ENCODE measurements at places on chromosomes 2 and 18. TPM values are rescaled to one million over a fixed set of nuclear protein-coding genes. Genes with fewer than 3 reads are reported as not detected.

The TPO gene
- not detected for total RNA-seq

The SERPINB2 gene
- not detected for total RNA-seq

The APLF gene
- total RNA-seq, result 2.6 TPM

DNA sequence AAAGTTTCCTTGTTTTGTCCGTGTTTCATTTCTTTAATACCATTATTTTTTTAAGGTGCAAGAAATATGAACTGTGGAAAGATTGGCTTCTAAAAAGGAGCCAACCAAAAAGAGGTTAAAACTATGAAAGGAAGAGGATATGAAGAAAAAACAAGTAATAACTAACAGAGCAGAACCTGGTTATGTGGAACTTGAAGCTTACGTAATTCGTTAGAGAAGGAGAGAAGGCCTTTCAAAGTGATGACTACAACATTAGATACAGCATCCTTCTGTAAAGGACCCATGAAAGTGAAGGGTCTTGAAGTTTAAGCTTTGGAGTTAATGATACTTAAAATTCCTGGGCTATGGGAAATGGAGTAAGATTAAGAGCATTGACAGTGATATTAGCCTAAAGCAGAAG lies 84.5 kb downstream of the ANKRD12 start:
- no peak for DNase-seq

- DNase-seq, result no peak
These were observed 289.8 kb downstream of the ALPK2 start for GRCh38 chr18:58338961-58339592.

DNA sequence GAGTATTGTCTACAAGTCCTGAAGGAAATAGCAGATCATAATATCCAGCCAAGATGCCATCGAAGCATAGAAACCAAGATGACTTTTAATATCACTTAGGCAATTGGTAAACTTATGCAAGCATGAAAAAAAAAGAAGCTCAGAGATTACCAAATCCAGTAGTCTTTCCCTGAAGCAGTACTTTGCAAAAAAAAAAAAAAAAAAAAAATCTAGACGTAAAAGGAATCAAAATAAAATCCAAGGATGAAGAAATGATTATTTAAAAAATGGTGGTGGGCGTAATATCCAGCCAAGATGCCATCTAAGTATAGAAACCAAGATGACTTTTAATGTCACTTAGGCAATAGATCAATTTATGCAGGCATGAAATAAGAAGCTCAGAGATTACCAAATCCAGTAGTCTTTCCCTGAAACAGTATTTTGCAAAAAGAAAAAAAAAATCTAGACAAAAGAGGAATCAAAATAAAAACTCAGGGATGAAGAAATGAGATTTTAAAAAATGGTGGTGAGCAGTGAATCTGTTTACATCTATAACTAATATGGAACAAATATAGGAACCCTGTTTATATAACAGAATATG lies 108.8 kb downstream of the GYPC start:
- no peak for DNase-seq

DNA sequence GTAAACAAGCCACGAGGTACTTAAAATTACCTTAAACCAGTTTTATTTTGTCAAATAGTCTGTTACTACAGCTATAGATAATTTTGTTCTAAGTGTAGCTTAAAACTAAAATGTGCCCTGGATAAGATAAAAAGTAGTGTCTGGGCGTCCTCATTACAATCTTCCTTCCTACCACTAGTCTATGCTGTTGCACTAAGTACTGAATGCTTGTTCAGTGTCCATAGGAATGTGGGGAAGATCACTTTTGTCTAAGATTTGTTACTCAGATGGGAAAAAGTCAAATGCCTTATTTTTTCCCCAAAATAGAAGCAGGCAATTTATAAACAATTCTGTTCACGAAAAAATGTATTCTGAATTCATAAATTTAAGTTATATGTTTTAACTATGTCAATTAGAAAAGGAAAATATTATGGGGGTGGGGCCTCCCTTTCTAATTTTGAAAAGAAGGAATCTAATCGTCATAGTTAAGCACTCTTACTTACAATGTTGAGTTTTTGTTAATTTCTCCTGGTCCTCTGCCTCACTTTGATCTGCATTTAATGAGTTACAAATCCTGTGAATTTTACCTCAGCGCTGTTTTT lies 140.4 kb upstream of the VRK2 start:
- DNase-seq, result no peak

- DNase-seq, result no peak
These were observed 62.0 kb downstream of the MTCL1 start for GRCh38 chr18:8767340-8767739.

- no peak for DNase-seq
These were observed 16.5 kb downstream of the SUMO1 start for GRCh38 chr2:202221873-202222272.

- peak; percentile 69 for DNase-seq
These were observed 128.5 kb downstream of the RAPGEF4 start for GRCh38 chr2:172864182-172864581.

DNA sequence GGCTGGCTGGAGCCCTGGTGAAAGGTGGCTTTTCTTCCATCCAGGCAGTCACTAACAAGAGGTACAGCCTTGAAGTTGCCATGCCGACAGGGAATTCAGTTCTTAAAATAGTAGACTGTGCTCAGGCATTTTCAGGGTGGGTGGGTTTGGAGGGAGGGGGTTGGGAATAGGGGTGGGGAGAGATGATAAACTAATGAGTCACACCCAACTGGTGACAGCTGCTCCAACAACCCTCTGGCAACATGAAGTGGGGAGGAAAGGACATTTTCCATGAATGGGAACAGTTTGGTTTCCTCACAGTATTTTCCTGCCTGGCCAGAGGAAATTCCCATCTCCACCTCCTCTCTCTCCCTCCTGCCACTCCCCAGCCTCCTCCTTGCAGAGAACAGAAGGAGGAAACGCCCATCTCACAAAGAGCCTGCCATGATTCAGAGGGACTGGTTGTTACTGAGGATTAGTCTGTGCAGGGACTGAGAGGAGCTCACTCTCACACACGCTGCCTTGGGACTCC lies 113.0 kb upstream of the SLC1A4 start:
- DNase-seq, result no peak

Data from activated naive CD4-positive, alpha-beta T cell treated with anti-CD3 and anti-CD28 coated beads, Interleukin-2, amount 50 U/mL, for 72 hours (primary cell).